ENCODE measurements at places on chromosomes 12 and 14. TPM values are rescaled to one million over a fixed set of nuclear protein-coding genes. Genes with fewer than 3 reads are reported as not detected.

The PPP1CC gene
- total RNA-seq = 90.6 TPM

The CCDC196 gene
- total RNA-seq = not detected

GRCh38 chr14:52790756-52791222 is 618 bp downstream of the GNPNAT1 start:
- no peak for DNase-seq

- DNase-seq = peak; percentile 77
Measured at GRCh38 chr12:120534703-120535655, 823 bp downstream of the RNF10 start.

DNA sequence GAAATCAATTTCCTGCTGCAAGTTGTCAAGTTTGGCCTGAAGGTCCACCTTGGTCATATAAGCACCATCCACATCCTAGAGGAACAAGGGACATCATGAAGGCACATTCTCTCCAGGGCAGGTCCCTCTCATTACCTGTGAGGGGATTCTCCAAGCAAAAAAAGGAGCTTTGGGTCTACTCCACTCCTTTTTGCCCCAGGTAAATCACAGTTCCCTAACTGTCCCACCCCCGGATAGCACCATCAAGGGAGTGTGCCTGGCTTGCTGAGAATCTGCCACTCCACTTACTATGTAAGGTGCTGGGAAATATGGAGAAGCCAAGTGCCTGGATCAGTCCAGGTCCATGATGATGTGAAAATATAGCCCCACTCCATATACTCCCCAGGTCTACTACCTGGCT is 2.5 kb downstream of the KRT1 start:
- no peak for DNase-seq

DNA sequence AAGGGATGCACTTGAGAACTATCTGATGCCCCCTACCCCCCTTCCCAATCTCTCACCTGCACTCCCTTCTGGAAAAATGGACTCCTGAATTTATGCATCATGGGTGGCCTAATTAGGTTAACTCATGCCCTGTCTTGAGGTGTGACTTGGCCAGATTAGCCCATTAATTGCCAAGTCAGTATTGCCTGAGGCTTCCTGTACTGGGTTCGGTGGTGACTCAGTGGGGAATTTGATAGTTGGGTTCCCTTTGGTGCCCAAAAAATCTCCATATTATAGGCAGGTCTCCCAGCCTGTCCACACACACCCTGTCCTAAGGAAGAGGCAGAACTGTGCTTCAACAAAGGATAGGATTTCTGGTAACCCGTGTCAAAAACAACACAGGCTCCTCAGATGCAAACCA is 146.1 kb downstream of the CHST11 start:
- DNase-seq = no peak

GRCh38 chr14:75934998-75935628 is 46.7 kb downstream of the TGFB3 start:
- DNase-seq = no peak

The DENND5B gene
- 7.5 TPM for total RNA-seq

The TNFRSF1A gene
- 185 TPM for total RNA-seq

DNA sequence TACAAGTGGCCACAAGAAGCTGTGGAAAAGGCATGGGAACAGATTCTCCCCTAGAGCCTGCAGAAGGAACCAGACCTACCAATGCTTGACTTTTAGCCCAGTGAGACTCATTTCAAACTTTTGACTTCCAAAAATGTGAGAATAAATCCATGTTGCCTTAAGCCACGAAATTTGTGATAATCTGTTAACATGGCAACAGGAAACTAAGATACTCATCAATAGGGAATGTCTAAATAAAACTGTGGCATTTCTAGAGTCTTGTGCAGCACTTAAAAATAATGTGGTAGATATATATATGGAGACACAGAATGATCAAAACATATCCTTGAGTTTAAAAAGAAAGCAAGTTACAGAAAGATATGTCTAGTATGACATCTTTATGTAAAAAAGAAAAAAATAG is 12.0 kb downstream of the HECTD4 start:
- DNase-seq = no peak

- no peak for DNase-seq
Measured at GRCh38 chr12:98229540-98229924, 285.9 kb upstream of the TMPO start.

GRCh38 chr14:88695870-88696269 is 96.9 kb downstream of the EML5 start:
- no peak for DNase-seq
